ENCODE measurements at places on chromosomes 1 and 21.

- H3K36me3 ChIP-seq = no peaks in the 10 kb centered on the region
- peak overlapping the region; percentile 81 for H3K27ac ChIP-seq
These were observed 52.4 kb upstream of the GPR157 start for GRCh38 chr1:9181176-9181906.

DNA sequence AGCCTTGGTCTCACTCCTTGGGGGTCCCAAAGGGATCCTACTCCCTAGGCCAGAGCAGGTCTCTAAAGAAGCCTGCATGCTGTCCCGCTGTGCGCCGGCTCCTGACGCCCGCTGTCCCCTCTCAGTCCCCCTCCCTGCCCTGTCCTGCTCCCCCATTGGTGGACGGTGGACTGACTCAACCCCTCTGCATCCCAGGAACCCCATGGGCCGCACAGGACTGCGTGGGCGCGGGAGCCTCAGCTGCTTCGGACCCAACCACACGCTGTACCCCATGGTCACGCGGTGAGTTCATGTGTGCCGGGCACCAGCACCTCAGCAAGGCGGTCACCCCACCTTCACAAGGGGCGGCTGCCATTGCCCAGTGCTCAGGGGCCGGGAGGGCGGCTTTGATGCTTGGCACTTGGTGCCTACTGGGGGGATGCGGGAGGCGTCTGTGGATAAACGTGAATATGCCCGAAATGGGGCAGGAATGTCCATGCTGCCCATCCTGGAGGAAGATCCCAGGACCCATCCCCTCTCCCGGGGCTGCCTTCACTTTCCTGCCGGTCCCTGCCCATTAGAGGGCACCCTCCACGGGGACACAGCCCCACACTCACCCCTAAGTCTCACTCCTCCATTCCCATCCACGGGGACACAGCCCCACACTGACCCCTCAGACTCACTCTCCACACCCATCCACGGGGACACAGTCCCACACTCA is 20.2 kb upstream of the LRRC3 start:
- H3K27ac ChIP-seq = no peak overlapping the region
- H3K27me3 ChIP-seq = peaks cover 4% of the 10 kb centered on the region

- H3K4me1 ChIP-seq = no peaks in the 10 kb centered on the region
- no peak for DNase-seq
- H3K4me3 ChIP-seq = no peak overlapping the region
- no peak overlapping the region for H3K27ac ChIP-seq
These were observed 86.8 kb downstream of the NPHP4 start for GRCh38 chr1:5905436-5905835.

GRCh38 chr21:39934895-39935294 is 67.7 kb downstream of the PCP4 start:
- no peak overlapping the region for H3K27ac ChIP-seq
- no peak for DNase-seq
- H3K4me1 ChIP-seq = no peaks in the 10 kb centered on the region
- no peaks in the 10 kb centered on the region for H3K36me3 ChIP-seq

DNA sequence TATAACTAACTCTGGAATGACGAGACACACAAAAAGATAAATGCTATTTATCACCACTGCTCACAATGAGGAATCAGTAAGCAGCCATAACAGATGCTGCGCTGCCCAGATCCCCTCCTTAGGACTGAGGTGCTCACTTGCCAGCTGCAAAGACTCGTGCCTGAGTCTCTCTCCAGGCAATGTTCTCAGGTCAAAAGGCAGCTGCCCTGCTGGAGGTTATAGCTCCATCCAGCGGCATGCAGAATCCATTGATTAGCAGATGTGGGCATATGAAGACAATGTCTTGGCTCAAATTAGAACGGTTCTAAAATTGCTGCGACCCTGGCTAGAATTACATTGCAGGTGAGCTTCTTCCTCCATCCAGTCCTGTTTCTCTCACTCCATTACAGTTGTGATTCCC is 328.2 kb upstream of the CHRM3 start:
- no peak for DNase-seq
- no peak overlapping the region for H3K27ac ChIP-seq
- no peak overlapping the region for H3K4me3 ChIP-seq
- no peaks in the 10 kb centered on the region for H3K27me3 ChIP-seq
- no peaks in the 10 kb centered on the region for H3K4me1 ChIP-seq
- no peaks in the 10 kb centered on the region for H3K36me3 ChIP-seq

- H3K36me3 ChIP-seq = no peaks in the 10 kb centered on the region
- peak overlapping the region; percentile 60 for H3K4me3 ChIP-seq
- H3K27me3 ChIP-seq = no peaks in the 10 kb centered on the region
- DNase-seq = no peak
- H3K4me1 ChIP-seq = peaks cover 3% of the 10 kb centered on the region
- H3K27ac ChIP-seq = peak overlapping the region; percentile 96
These were observed 4.3 kb upstream of the NADK start for GRCh38 chr1:1782399-1783221.

DNA sequence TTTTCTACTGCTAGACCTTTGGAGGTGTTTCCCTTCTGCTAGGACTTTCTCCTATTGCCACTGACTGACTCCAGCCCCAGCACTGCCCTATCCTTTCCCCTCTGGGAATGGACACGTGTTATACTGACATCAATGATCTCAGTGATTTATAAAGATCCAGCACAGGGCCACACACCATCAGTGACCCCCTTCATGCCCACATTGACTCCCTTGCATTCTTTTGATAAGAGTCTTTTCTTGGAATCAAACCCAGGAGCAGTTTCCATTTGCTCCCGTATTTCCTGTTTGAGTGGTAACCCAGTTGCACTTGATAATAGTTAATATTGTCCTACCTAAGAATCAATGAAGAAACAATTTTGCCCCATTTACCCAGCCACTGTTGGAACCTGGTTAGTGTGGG is 501.0 kb upstream of the USP24 start:
- H3K4me1 ChIP-seq = peaks cover 2% of the 10 kb centered on the region
- H3K4me3 ChIP-seq = no peak overlapping the region

- H3K4me1 ChIP-seq = no peaks in the 10 kb centered on the region
- H3K36me3 ChIP-seq = no peaks in the 10 kb centered on the region
- no peaks in the 10 kb centered on the region for H3K27me3 ChIP-seq
- H3K27ac ChIP-seq = no peak overlapping the region
- DNase-seq = no peak
These were observed 51.6 kb downstream of the GRIK3 start for GRCh38 chr1:36982709-36983108.

DNA sequence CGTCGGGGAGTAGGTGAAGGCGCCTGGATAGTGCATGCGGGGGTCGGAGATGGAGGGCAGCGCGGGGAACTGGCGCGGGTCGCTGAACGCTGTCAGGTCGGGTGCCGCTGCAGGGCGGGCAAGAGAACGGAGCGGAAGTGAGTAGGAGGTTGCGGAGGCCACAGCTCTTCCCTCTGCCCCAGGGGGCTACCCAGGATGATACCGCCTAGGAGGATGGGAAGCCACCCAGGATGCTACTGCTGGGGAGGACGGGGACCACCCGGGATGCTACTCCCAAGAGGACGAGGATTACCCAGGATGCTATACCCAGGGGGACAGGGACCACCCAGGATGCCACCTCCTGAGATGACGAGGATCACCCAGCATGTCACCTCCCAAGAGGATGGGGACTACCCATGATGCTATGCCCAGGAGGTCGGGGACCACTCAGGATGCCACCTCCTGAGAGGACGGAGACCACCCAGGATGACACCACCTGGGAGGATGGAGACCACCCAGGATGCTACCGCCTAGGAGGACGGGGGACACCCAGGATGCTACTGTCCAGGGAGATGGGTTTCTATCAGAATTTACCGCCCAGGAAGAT is 123.8 kb downstream of the CLIC6 start:
- peaks cover 35% of the 10 kb centered on the region for H3K4me1 ChIP-seq
- peak overlapping the region; percentile 90 for H3K27ac ChIP-seq
- no peak for DNase-seq
